ENCODE measurements at places on chromosomes 5 and 9.

DNA sequence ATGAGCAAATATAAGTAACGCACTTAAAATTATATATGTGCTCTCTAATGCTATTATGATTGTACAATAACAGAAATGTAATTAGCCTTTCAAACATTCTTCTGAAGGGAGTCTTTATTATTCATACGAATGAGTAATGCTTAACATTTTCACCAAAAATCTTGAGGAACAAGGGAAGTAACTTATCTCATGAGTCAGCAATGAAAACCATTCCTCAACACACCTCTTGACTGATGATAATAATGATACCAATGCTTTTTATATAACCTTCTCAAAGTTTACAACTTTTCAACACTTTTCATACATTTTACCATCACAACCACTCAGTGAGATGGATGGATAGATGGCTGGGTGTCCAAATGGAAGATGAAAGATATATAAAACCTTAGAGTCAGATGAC lies 369.3 kb downstream of the BNC2 start:
- no peak for DNase-seq

GRCh38 chr9:32251539-32251938 lies 132.9 kb upstream of the ACO1 start:
- peak; percentile 26 for DNase-seq

DNA sequence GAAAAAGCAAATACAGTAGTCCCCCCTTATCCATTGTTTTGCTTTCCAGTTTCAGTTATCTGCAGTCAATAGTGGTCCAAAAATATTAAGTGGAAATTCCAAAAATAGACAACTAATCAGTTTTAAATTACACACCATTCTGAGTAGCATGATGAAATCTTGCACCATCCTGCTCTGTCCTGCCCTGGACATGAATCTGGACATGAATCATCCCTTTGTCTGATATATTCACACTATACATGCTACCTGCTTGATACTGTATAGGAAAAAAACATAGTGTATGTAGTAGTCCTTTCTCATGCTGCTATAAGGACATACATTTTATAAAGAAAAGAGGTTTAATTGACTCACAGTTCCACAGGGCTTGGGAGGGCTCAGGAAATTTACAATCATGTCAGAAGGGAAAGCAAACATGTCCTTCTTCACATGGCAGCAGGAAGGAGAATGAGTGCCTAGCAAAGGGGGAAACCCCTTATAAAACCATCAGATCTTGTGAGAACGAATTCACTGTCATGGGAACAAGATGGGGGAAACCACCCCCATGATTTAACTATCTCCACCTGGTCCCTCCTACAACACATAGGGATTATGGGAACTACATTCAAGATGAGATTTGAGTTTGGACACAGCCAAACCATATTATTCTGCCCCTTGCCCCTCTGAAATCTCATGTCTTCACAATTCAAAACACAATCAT lies 153.9 kb downstream of the ARRDC3 start:
- no peak for DNase-seq

GRCh38 chr5:104955479-104955878 lies 1392.9 kb upstream of the NUDT12 start:
- DNase-seq: no peak

GRCh38 chr9:129693741-129694140 lies 28.3 kb downstream of the PRRX2 start:
- DNase-seq: no peak

DNA sequence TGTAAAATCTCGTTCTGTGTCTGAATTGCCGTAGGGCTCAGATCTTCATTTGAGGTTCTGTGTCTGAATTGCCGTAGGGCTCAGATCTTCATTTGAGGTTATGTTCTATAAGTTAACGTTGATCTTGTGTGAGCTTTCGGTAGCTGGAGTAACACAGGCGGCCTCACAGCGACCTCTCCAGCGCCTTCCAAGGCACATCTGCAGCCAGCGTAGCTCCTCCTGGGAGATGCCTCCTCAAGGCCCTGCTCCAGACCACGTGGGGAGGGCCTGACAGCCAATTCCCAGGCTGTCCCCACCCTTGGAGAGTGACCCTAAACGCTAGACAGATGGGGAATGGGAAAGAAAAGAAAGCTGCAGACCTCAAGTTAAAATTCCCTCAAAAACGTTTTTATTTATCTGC lies 8.7 kb upstream of the AHRR start:
- no peak for DNase-seq

DNA sequence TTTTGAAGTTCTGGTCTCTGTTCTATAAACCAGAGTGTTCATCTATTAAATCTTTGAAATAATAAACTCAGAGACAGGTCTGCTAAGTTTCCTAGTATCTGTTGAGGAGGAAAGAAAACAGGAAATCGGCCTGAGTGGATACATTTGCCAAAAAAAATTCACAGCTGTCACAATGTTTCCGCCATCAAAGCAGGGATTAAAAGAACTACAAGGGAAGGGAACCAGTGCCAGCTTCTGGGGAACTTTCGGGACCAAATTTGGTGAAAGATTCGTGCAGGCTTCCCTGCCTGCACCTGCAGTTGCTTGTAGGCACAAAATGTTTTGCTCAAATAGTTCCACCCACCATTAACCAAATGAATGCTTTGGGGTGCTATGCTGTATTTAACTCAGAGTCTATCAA lies 267.5 kb downstream of the MSX2 start:
- no peak for DNase-seq

DNA sequence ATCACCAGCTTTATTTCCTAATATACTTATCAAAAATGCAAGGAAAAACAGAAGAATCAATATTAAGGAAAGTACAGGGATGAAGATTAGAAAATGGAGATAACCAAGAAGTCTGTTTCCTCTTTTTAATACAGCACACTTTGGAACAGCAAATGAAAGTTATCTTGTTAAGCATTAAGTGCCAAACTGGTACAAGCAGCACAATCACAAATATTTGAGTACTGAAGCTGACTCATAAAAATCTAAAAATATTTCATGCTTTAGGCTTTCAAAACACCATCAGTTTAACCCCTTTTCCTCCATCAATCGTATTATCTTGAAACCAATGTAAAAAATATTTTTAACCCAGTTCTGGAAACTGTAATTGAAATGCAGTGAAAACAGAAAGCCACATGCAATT lies 2.7 kb downstream of the FBXW11 start:
- DNase-seq: no peak

- peak; percentile 2 for DNase-seq
Measured at GRCh38 chr9:19409401-19410194, 789 bp downstream of the ACER2 start.

DNA sequence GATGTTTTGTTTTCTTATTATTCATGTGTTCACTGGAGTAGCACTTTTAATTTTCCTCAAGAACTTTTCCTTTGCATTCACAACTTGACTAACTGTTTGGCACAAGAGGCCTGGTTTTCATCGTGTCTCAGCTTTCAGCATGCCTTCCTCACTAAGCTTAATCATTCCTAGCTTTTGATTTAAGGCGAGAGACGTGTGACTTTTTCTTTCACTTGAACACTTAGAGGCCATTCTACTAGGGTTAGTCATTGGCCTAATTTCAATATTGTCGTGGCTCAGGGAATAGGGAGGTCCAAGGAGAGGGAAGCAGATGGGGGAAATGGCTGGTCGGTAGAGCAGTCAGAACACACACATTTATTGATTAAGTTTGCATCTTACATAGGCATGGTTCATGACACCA lies 94.0 kb downstream of the ZNF462 start:
- no peak for DNase-seq

GRCh38 chr5:66896171-66896570 lies 300.0 kb downstream of the MAST4 start:
- no peak for DNase-seq

DNA sequence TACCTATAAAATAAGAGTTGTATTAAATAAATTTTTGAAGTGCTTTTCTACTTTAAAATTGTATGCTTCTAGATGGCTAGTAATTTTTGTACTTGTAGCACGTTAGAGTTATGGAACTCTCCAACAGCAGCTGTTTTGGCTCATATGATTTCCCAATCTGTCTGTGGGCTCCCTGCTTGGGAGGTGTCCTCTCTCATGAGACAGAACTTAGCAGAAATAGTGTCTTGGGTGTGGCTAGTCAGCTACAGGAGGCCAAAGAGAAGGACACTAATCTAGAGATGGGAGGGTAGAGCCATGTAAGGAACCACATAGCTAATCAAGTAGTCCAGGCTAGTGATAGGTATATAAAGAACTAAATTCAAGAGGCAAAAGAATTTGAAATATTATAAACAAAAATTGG lies 78.4 kb upstream of the DAB2 start:
- no peak for DNase-seq

DNA sequence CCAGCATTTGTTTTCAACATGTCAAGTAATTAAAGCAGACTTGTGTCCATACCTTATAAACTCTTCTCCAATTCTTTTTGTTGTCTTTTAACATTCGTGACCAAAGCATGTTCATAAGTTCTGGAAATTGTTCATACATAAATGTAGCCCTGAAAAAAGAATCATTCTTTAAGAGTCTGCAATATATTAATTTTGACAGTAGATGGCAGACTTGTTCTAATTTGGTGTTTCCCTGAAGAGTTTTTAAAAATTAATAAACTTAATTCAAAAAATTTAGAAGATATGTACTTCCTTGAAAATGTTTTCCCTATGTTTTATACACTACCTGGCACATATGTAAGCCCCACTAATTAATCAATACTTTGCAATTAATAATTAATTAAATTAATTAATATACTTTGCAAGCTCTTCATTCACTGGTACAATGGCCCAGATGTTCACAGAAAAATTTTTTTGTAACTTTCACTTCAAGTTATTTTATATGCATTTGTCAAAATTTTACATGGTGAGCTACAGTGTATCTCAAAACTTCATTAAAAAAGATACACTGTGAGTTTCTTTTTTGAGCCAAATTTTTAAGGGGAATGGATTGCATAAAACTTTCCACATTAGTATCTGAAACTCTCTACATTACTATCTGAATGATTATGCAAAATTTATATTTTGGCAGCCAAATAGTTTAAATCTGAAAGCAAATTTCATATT lies 42.1 kb downstream of the CLINT1 start:
- DNase-seq: no peak

- DNase-seq: no peak
Measured at GRCh38 chr5:126070481-126070880, 352.7 kb upstream of the GRAMD2B start.

- DNase-seq: no peak
Measured at GRCh38 chr5:160398806-160399205, 1.0 kb downstream of the FAM200C start.

DNA sequence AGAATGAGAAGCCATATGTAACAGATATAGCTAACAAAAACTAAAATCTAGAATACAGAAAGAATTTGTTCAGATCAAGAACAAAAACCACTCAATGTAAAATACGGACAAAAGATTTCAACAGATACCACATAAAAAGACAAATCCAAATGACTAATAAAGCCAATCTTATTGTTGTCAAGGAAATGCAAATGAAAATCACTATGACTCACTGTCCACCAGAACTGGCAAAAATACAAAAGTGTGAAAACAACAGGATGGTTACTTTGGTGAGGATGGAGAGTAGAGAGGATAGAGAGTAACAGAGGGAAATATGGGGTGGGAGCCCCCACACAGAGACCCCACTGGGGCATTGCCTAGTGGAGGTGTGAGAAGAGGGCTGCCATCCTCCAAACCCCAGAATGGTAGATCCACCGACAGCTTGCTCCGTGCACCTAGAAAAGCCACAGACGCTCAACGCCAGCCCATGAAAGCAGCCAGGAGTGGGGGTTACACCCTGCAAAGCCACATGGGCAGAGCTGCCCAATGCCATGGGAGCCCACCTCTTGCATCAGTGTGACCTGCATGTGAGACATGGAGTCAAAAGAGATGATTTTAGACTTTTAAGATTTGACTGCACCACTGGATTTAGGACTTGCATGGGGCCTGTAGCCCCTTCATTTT lies 15.2 kb upstream of the RHOBTB3 start:
- no peak for DNase-seq

DNA sequence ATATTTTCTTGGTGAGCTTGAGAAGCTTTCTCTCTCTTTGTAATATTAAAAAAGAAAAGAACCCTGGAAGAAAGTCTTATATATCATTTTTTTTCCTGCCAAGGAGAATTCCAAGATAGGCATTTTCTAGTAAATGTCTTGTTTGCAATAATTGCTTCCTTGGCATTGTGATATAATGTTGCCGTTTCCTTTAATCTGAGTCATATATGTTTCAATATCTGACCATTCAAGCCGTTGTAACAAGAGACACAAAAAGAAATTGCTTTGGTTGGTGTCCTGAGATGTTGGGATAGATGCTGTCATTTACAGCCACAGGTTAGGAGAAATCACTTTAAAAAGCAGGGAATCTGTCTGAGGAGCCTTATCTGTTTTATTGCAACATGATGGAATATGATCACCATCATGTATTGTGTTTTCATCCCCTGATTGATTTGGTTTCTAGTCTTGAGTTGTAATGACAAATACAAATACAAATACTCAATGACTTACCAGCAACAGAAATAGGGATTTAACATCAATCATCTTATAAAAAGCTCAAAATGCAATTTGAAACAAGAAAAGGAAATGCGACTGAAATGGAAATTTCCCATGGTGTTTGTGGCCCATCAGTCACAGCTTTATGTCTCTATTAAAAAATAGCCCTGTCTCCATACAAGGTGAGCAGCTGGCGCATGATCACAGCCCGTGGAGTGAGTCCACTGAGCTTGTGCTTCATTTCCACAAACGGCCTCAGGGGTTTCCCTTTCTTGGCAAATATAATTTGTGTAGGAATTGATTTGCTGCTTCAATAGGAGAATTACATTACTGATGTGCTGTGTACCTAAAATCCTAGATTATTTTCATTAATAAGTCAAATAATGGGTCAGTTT lies 250.1 kb upstream of the TRPC7 start:
- no peak for DNase-seq

DNA sequence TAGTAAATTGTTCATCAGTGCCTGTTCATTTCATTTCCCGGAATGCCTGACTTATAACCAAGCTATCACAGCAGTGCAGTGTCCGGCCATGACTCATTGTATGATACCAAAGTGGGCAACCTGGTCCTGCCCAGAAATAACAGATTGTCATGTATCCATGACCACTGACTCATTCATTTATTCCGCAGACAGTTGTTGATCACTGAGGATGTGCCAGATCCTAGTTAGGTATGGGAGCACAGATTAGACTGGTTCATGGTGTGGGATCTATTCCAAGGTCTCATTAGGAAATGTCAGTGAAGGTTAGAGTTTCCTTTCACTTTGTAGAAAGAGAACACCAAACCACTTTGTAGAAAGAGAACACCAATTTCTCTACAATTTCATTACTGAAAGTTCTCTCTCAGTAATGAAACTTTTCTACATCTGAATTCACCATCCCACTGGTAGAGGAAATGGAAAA lies 8.7 kb downstream of the NREP start:
- DNase-seq: no peak

Measured in SHP77 (cell line).